ENCODE measurements at places on chromosomes 3 and 15.

GRCh38 chr3:5294356-5294755 is 106.8 kb downstream of the EDEM1 start:
- no peak for DNase-seq

DNA sequence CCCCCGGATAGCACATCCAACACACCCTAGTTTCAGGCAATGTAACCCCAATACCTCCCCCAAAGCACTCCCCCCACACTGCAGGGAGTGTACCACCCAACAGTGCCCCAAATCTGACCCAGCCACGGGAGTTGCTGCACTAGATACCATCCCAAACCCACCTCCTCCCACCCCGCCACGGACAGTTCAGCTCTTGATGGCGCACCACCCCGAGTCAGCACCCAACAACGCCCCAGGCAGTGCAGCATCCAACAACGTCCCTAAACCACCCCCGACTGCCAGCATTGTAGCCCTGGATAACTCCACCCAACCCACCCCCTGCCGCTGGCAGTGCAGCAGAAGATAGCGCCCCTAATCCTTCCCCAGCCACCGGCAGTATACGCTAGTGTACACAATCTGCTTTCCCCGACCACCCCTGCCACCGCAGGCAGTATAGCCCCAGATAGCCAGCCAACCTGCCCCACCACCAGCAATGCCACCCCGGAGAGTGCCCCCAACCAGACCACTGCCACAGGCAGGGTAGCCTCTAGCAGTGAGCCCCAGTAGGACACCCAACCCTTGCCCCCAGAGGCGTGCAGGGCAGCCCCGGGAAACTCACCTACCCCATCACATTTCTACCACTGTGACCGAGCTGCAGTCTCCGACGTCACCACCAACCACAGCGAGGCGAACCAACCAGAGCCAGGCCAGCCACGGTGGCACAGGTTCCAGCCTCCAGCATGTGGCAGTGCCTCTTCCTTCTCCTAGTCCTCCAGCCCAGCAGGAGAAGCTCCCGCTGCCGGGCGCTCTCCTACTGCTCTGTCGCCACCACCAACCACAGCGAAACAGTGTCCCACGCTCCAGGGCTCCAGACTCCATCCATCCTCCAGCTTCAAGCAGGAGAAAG is 178.1 kb downstream of the POTEB3 start:
- DNase-seq, result no peak

- DNase-seq, result no peak
Measured at GRCh38 chr15:52104532-52105004, 8.0 kb downstream of the BCL2L10 start.

GRCh38 chr15:49339656-49340055 is 83.4 kb upstream of the FGF7 start:
- no peak for DNase-seq

- DNase-seq, result no peak
Measured at GRCh38 chr3:58190882-58191281, 19.9 kb downstream of the DNASE1L3 start.

DNA sequence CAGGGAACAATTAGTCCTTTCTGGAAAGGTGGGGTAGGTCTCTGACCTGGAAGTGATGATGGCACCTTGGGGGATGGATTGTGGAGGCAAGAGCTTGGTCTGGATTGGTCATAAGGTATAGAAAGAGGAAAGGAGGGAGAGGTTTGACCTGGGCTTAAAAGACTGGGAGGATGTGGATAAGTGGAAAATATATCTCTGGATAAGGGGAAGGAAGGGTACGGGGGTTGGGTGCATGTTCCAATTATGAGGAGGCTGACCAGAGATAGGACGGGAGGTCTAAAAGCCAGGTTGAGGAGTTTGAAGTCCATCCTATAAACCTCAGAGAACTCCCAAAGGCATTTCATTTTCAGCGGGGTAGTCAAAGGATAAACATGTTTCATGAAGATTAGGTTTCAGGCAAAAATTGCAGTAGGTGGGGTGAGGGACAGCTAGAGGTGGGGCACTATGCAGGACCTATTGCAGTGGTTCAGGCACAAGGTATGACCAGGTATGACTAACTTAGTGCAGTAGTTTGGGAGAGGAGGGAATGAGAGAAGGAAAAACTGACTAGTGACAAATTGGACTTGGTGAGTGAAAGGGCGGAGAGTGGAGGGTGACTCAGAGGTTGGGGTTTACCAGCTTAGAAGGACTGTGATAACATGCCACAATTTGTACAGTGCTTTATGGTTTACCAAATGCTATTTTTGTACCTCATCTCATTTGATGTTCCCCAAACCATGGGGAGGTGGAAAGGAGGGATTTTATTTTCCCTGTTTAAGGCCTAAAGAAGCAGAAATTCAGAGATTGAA is 10.7 kb downstream of the PDE8A start:
- no peak for DNase-seq

DNA sequence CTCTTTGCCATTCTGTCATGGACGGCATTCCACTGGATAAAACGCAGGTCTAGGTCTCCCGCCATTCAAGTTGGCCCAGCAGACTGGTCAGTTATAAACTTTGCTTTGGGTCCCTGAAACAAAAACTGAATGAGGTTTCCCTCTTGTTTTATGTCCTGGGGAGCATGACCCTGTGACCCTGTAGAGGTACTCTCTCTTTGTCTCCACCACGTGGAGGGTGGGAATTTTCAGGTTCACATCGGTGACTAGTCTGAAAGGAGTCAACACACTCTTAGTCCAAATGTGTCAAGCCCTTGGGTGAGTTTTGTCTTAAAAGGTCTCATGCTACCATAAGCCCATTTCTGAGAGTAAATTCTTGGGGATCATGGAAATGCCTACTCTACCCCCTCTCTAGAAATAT is 139.9 kb downstream of the PLCH1 start:
- DNase-seq, result no peak

DNA sequence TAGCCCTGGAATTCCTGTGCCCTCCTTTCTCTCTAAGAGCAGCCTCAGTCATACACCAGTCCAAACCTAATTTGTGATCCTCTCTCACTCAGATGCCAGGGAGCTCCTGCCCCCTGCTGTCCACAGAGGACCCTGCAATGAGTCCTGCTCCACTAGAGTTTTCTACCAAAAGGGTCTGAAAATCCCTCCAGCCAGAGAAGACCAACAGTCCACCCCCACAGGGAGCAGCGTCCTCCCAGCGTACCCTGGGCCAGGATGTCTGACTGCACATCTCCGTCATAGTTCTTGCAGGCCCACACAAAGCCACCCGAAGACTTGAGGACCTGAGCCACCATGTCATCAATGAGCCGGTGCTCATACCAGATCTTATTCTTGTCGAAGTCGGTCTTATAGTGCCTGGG is 15.4 kb downstream of the IDH2 start:
- peak; percentile 54 for DNase-seq

- DNase-seq, result no peak
Measured at GRCh38 chr3:135007607-135008006, 212.5 kb downstream of the EPHB1 start.

All from T47D (cell line).